Fibroblast of skin of right quadriceps (primary cell): ENCODE measurements at places on chromosomes 2 and 18.
A peak's percentile ranks its signal among the peaks of the same experiment; 100 is the strongest.

DNA sequence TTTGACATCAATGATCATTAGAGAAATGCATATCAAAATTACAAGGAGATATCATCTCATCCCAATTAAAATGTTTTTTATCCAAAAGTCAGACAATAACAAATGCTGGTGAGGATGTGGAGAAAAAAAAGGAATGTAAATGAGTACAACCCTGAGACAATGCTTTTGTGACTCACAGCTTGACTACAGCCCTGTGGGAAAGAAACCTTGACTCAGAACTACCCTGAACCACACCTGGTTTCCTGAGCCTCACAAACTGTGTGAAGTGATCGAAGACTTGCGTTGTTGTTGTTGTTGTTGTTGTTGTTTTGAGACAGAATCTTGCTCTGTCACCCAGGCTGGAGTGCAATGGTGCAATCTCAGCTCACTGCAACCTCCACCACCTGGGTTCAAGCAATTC, 266.6 kb upstream of the MYT1L start:
- no peak for DNase-seq

GRCh38 chr18:71233177-71233576, 944.3 kb downstream of the SOCS6 start:
- no peak for DNase-seq

DNA sequence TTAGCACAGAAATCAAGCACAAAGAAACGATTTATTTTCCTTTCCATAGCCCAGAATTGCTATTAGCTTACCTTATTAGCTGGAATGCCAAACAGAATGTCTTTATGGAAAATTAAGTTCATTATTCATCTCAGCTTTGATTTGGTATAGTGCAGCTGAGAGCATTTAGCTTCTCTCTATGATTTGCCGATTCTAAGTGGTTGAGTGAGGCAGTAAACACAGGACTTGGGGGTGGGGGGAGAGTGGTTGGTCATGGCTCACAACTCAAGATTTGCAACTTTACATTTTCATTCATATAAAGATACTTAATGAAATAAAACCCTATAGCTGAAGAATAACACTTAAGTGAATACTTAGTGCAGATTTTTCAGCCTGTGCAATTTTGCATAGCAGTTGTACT, 395.2 kb downstream of the TGIF1 start:
- no peak for DNase-seq

DNA sequence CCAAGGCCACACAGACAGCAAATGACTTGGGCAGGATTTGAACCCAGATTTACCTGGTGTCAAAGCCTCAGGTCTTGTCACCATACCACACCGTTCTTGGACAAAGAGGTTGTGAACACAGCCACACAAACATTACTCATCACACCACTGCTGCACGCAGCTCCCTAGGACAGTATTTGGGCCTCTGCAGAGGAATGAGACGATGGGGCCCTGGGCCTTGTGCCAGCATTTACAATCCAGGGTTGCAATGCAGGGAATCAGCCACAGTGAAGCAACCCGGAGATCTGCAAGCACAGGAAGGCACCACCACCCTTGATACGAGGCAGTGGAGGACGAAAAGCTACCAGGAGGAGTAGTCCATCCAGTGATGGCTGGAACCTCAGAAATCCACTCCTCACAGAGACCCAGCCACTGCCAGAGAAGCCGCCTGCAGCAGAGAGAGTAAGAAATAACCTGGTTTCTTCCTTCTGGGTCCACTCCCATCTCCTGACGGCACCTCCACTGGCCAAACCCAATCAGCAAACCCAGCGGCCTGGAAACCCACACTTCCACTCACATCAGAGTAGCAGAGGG, 3.7 kb upstream of the MTCL1 start:
- peak; percentile 95 for DNase-seq

DNA sequence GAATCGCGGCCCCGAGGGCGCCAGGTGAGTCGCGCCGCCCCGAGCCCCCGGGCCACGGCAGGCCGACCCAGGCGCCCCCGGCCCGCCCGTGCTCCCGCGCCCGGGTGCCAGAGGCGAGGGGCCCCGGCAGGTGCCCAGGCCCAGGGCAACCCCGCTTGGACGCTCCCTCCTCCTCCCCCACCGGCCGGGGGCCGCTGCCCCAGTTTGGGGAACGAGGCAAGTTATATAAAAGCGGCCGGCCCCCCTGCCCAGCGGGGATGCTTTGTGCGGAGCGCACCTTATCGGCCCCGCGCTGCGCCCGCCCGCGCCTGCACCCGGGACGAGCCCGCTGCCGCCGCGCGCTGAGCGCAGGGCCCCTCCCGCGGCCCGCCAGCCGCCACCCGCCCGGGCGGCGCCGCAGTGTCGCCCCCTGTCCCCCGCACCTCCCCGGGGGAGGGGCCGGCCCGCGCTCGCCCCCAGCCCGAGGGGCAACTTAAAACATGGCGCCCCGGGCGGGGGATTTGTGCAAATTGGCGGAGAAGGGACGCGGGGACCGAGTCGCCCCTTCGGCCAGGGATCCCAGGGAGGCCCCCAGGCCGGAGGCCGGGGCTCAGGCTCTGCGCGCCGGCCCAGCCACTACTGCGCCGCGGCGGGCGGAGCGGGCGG, 639 bp downstream of the EPB41L3 start:
- no peak for DNase-seq

DNA sequence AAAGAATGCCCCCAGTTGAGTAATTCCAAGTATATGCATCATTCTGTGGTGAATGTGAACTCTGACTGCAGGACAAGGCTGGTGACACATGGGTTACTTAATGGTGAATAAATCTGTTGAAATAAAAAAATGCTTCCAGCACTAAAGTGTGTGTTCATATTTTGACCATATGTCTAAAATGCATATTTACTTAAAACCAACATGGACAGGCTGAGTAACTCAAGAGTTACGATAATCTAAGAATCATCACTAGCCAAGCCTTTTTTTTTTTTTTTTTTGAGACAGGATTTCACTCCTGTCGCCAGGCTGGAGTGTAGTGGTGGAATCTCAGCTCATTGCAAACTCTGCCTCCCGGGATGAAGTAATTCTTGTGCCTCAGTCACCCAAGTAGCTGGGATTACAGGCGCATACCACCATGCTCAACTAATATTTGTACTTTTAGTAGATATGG, 47.1 kb upstream of the CCBE1 start:
- peak; percentile 99 for DNase-seq

GRCh38 chr2:39706312-39706711, 40.6 kb downstream of the TMEM178A start:
- DNase-seq, result no peak

- no peak for DNase-seq
These were observed 29.1 kb downstream of the SP140L start for GRCh38 chr2:230356084-230356483.

GRCh38 chr2:177598326-177599138, 206.0 kb downstream of the AGPS start:
- DNase-seq, result peak; percentile 73

GRCh38 chr2:96163768-96164429, 18.7 kb upstream of the DUSP2 start:
- peak; percentile 17 for DNase-seq

DNA sequence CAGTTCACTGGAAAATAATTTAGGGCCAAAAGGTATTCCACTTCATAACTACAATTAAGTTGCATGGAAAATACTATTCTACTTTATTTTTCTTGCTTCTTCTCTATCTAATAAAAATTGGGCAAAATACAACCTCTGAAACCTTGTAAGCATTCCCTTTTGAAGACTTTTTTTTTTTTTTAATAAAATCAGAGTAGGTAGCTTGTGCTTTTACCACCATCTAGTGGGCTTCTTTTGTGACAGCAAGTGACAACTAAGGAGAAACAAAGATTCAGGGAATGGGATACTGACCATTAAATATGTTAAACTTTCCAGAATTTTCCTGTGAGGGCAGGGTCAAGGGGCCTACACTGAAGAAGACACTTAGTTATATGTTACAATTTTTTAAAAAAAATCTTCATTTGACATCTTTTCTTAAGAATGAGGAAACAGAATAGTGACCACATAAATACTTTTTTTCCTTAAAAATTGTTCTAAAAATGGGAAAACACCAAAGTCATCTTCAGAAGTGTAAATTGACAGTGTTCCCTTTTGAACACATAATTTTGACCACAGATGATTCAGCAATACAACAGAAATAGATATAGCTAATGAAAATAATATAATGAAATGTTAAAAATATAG, 1183.2 kb upstream of the ACVR2A start:
- DNase-seq, result peak; percentile 51

GRCh38 chr2:129059476-129059875, 740.8 kb upstream of the HS6ST1 start:
- DNase-seq, result no peak

- no peak for DNase-seq
These were observed 98.2 kb upstream of the FOSL2 start for GRCh38 chr2:28294451-28294850.

DNA sequence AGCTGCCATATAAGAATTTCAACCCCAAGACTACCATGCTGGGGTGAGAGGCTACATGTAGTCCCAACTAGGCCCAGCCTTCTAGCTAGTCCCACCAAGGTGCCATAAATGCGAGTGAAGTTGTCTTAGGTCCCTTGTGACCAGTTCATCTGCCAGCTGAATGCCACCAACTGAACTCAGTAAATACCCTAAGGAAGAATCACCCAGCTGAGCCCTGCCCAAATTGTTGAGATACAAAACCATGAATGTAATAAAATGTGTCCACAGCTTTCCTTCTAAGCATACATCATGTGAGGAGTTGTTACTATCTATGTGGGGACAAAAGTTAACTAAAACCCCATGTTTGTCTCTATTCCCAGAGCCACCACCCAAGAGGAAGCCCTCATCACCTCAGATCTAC, 70.3 kb downstream of the THADA start:
- no peak for DNase-seq

GRCh38 chr2:182057002-182057401, 71.3 kb downstream of the PPP1R1C start:
- no peak for DNase-seq

- DNase-seq, result peak; percentile 6
These were observed 13.9 kb downstream of the RDH14 start for GRCh38 chr2:18546567-18546966.

DNA sequence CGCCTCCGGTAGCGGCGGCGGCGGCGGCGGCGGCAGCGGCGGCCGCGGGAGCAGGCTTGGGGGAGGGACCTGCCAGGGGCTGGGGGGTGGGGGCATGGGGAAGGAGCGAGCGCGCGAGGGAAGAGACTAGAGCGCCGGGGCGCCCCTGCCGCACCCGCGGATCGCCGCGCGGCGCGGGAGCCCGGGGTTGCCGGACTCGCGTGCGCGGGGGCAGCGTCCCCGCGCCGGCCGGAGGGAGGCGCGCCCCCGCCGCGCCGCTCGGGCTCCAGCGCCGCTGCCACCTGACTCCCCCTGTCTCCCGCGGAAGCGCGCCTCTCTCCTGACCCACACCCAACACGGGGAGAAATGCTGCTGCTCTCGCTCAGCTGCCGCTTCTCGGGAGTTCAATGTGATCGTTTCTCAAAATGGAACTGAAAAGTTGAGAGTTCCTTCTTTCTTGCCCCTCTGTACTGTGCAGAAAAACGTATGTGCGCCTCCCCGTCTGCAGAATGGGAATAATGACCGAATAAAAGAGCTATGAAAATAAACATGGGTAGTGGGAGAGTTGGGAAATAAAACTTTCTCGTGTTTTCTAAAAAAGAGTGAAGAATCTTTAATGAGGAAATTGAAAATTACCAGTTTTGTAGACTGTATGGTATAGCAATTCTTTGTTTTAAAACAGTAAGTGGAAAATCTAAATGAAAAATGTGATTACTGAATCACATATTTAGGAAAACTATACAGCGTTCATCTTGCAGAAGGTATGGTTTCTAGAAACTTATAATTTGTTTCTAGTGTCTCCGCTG, 455 bp upstream of the TLK1 start:
- DNase-seq, result peak; percentile 48

GRCh38 chr18:24278591-24278990, 119.0 kb downstream of the OSBPL1A start:
- DNase-seq, result no peak

GRCh38 chr2:164514491-164514890, 106.8 kb downstream of the GRB14 start:
- peak; percentile 77 for DNase-seq

- DNase-seq, result no peak
These were observed 119.4 kb upstream of the HS6ST1 start for GRCh38 chr2:128438091-128438490.

DNA sequence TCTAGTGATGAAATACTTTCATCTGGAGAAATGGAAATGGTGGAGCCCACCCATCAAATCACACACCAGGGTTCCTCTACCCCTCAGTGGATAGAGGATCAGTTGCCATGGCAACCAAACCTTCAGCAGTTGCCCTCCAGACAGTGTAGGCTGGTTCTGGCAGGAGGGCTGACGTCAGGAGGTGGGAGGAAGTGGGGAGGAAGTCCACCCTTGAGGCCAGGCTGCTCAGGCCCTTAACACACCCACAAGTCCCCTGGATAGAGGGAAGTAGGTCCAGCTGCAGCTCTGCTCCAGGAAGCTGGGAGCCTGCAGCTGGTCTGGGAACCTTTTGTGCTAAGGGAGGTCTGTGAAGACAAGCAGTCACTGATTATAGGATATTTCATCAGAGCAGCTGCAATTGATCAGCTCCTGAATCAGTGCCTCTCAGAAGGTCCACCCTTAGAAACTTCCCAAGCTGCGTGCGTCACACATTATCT, 186.6 kb downstream of the MTX2 start:
- peak; percentile 91 for DNase-seq

- no peak for DNase-seq
These were observed 71.7 kb downstream of the SMAD7 start for GRCh38 chr18:48879008-48879431.

DNA sequence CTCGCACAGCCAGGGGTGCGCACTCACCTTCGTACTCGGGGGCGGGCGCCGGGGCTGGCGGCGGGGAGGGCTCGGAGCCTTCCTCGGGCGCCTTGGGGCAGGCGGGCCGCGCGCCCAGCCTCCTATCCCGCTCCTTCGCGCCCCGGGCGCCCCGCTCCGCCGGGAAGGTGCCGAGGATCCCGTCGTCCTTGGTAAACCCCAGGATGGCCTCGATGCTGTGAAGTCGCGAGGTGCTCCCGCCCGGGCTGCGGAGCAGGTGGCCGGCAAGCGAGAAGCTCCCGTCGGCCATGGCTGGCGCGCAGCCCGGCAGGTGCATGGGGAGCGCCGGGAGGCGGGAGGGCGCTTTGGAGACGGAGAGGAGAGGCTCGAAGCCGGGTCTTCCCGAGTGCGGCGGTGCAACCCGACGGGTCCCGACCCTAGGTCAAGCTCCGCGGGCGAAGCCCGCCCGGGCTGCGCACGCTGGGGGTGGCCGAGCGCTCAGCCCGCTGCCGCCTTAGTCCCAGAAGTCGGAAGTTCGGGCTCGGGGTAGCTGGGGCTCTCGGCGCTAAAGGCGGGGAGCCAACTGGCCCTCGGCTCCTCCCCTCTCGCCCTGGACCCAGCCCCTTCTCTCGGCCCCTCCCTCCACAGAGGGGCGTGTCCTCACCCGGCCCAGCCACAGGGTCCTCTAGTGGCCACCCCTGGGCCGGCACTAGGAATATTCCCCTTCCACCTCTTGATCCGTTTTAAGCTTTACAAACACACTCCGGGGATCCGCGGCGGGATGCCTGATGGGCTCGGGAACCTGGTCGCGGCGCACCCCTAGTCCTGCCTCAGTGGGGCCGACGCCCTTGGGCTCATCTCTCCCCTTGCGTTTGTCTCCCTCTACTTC, at the start of gene RAX:
Gene RAX, minus strand, starts transcription at position 564 of the 868 bp plus-strand sequence. Its CDS starts 248 bp downstream, at position 316.
- DNase-seq, result peak; percentile 20

- peak; percentile 34 for DNase-seq
These were observed 33.0 kb upstream of the ACAA2 start for GRCh38 chr18:49846361-49846662.
